Cerebellar nuclear complex (tissue), 1 donor: ENCODE measurements at places on chromosomes 5 and 9.

DNA sequence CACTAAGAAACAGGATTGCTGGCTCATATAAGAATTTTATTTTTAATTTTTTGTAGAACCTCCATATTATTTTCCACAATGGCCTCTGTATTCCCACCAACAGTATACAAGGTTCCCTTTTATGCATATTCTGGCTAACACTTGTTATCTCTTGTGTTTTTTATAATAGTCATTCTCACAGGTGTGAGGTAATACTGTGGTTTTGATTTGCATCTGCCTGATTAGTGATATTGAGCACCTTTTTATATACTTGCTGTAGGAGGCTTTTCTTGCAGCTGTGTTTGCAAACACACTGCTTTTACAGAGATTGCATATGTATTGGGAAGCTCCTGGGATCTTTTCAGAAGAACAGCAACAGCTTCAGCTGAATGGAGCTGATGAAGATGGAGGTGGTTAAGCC, 164.8 kb downstream of the DEPDC1B start:
- DNase-seq, result no peak

DNA sequence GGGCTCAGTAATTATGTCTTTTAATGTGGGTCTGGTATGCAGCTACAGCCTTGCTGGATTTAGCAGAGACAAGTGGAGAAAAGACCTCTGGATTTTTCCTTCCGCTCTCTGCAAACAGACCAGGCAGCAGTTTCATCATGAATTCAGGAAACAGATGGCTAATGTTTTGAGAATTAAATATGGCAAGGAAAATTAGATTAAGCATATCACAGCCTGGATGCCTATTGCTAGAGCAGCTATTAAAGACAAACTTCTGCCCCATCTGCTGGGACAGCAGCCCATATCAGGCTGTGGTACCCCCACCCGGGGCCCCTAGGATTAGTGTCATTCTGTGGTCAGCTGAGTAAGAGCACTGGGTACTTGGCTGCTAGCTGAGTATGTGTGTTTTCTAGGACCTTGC, 6.2 kb downstream of the SKP2 start:
- DNase-seq, result no peak

GRCh38 chr5:135973323-135974020, 18.7 kb upstream of the LECT2 start:
- DNase-seq, result no peak

GRCh38 chr5:34712565-34712964, 56.4 kb downstream of the RAI14 start:
- DNase-seq, result no peak
